ENCODE measurements at places on chromosomes 2 and 18. TPM values are rescaled to one million over a fixed set of nuclear protein-coding genes. Genes with fewer than 3 reads are reported as not detected.

Gene ZDBF2
- 4.8 TPM for total RNA-seq

Gene NPPC
- total RNA-seq: 0.57 TPM

Gene TTR
- not detected for total RNA-seq

Gene RAB11FIP5
- 7.4 TPM for total RNA-seq

Gene PAX8
- total RNA-seq: 2.8 TPM

GRCh38 chr2:188196343-188197008 is 95.2 kb upstream of the GULP1 start:
- DNase-seq: no peak

DNA sequence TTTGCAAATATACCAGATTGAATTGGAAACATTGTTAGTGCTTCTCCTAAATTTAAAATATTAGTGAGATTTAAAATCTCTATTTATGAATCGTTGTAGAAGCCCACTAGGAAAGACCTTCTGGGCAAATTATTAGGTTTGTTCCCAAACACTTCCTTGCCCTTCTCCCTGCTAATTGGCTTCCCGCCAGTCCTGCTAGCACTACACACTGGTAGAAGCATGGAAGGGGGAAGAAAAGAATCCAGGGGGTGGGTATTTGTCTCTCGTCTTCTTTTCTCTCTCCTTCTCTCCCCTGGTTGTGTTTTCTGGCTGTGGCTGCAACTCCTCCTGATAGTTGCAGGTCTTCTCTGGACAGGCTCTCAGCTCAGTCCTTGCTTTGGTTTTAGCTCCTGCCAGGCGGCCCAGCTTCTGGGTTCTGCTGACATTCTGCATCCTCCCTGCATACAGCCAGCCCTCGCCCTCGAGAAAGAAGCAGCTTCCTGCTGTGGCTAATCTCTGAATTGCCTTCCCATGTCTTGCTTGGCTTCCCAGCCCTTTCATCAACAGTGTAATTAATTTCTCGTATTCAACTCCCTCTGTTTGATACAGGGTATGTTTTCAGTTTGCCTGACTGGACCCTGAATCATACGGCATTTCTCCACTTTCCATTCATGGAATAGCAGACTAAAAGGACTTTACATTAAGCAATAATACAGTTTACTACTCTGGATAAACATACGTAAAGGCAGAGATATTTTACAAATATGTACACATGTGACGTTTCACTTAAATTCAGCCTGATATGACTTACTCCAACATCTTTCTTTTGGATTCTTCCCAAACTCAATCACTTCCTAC is 6.9 kb upstream of the PARD3B start:
- no peak for DNase-seq

DNA sequence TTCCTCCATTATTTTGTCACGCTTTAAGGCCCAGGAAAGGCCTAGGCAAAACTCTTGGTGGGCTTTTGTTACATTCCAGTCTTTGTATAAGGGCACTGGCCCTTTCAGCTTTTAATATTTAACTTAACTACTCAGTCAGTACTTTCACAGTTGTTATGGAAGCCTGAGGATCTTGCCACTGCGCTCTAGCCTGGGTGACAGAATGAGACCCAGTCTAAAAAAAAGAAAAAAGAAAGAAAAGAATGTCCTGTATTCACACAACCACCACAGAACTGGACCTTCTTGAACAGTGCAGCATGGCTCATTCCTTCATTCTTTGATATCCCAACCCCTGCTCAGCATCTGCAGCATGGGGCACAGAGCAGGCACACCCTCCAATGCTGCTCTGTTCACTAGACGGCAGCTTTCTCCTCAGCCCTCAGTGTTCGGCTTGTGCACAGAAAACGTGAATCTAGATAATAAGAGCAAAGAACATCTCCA is 93.4 kb upstream of the MSH2 start:
- no peak for DNase-seq

DNA sequence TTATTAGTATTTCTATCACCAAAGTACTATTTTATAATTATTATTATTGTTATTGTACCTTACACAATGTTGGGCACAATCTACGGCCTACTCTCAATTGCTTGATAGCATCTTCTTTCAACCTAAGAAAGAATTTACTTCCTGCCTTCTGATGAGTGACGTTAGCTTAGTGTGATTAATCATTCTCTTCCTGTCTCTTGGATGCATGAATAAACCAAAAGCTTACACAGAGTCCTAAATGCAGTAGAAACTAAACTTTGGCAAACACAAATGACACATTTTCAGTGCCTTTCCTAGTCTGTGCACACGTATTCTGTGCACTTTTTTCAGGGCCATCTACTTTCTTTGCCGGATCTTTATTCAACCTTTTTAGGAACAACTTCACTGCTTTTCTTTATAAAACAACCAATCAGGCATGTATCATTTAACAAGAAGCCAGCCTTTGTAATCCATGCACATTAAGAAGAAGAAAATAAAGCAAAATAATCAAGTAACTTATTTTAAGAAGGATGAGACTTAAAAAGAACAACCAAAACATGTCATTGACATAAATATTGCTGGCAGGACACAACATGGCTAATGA is 19.1 kb downstream of the TRAK2 start:
- no peak for DNase-seq

- DNase-seq: peak; percentile 76
Observed at GRCh38 chr2:102301867-102302362, 9.4 kb upstream of the IL1RL1 start.

GRCh38 chr2:16709769-16710168 is 44.1 kb upstream of the CYRIA start:
- no peak for DNase-seq

- no peak for DNase-seq
Observed at GRCh38 chr2:64624862-64625261, 28.9 kb downstream of the SERTAD2 start.

- DNase-seq: no peak
Observed at GRCh38 chr2:235588750-235589149, 94.9 kb downstream of the AGAP1 start.

GRCh38 chr2:128422571-128422970 is 103.9 kb upstream of the HS6ST1 start:
- no peak for DNase-seq

- no peak for DNase-seq
Observed at GRCh38 chr2:27442920-27443282, 720 bp downstream of the KRTCAP3 start.

GRCh38 chr2:26494891-26495290 is 17.0 kb upstream of the OTOF start:
- no peak for DNase-seq

DNA sequence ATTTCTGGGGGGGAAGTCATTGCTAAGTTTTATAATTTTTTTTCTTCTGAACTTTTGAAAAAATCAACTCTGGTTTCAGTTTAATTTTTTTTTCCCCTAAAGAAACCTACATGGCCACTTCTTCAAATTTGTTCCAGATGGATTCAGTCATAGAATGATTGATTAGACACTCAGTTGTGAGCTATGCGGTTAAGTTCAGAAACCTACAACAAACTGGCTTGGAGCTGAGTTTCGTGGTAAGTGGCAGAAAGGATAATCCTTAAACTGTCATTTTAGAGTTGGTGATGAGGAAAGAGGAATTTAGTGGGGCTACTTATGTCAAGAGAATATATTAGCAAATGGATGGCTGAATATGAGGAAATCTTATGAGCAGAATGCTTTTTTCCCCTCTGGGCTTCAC is 23.7 kb downstream of the EFEMP1 start:
- no peak for DNase-seq

GRCh38 chr2:66755974-66756373 is 321.0 kb downstream of the MEIS1 start:
- no peak for DNase-seq

GRCh38 chr2:9610781-9611548 is 19.8 kb downstream of the YWHAQ start:
- no peak for DNase-seq

DNA sequence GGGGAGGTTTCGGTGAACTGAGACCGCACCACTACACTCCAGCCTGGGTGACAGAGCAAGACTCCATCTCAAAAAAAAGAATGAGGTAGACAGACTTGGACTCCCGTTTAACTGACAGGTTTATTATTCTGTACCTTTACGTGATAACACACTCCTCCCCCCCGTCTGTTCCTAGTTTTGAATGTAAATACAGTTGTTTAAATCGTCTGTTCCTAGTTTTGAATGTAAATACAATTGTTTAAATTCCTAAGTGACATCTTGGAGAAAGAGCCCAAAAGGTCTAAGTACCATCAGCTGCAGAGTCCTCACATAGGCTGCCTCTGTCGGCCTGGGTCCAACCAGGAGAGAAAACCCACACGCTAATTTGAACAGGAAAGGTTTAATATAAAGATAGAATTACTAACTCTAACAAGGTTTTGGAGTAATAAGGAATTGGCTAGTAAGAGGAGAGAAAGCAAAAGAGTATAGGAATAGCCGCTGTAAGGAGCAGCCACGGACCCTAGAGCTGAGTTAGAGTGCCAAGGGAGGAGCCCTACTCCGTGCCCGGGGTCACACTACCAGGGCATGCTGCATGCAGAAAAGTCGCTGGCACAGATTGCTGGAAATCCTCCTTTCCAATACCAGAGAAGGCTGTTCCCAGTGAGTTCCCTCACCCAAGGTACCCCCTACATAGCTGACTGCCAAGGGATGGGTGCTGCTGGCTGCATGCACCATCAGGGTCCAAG is 83.5 kb upstream of the RANBP2 start:
- DNase-seq: no peak
